ENCODE measurements at places on chromosomes 3 and 15. TPM values are rescaled to one million over a fixed set of nuclear protein-coding genes. Genes with fewer than 3 reads are reported as not detected.

DNA sequence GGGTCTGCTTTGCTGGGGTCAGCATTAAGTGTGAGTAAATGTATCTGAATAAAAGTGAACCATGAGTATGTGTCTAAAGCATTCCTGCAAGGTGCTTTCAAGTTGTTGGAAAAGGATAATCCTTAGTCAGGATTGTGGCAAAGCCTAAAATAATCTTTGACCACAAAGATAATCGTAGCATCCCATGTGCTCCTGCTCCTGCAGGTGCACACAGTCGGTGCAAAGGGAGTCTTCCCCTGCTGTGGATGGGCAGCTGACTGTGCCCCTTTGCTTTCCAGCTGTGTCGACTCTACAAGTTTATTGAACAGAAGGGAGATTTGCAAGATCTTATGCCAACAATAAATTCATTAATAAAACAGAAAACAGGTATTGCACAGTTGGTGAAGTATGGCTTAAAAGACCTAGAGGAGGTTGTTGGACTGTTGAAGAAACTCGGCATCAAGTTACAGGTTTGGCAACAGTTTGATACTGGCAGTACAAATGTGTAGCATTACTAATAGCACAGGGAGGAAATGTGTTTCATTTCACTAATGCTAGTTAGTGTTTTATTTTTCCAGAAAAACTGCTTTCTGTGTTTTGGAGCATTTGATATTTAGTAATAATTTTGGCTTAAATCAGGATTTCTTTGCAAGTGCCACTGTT is 22.6 kb downstream of the SRP14 start:
- no peak for DNase-seq
- no peak overlapping the region for H3K27ac ChIP-seq
- H3K4me1 ChIP-seq, result no peaks in the 10 kb centered on the region
- H3K27me3 ChIP-seq, result no peaks in the 10 kb centered on the region

The GADL1 gene
- total RNA-seq, result not detected

The TTC23 gene
- total RNA-seq, result 21.7 TPM

The SLC51A gene
- total RNA-seq, result not detected

DNA sequence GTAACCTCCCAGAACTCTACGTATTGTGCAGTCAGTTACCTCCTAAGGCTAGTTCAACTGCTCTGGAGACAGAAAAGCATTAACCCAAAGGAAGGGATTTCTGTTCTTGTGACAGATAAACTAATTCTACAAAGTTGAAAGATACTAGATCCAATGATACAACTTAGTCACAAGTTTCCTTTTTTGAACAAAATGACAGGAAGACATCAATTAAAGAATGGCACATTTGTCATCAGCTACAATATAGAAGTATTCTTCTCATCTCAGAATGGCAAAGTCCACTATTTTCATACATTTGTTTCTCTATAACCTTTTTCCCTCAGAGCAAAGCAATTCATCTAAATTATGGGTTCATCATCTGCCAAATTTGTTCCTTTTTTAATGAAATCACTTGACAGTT is 43.7 kb downstream of the ISL2 start:
- no peak overlapping the region for H3K27ac ChIP-seq
- no peaks in the 10 kb centered on the region for H3K27me3 ChIP-seq
- H3K36me3 ChIP-seq, result no peaks in the 10 kb centered on the region

The C3orf22 gene
- total RNA-seq, result not detected

DNA sequence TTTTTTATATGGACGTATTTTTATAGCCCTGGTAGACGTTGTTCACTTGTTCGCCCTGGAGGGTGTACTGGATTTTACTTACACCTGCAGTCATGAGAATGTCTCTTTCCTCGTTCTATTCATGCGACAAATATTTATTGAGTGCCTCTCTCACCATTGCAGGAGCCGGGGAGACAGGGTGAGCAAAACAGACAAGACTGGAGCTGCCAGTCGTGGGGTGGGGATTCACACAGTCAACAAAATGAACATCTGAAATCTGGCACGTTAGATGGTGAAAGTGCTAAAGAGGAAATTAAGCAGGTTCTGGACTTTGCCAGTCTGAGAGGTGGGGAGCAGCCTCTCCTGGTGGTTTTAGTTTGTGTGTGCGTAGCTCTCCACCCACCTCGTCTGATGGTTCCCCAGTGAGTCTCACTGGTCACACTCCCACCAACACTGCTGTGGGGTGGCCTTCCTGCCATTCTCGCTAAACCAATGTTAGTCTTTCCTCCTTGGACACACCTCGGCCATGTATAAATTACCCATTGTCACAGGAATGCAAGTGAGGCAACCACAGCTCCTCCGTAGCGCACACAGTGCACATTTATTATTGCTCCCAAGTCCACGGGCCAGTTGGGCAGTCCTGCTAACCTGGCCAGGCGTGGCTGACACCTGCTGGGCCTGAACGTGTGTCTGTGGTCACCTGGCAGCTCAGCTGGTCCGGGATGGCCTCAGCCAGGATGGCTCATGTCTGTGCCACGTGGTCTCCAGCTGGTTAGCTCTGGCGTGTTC is 31.5 kb downstream of the FBLN2 start:
- H3K36me3 ChIP-seq, result no peaks in the 10 kb centered on the region
- peaks cover 3% of the 10 kb centered on the region for H3K4me1 ChIP-seq
- H3K27me3 ChIP-seq, result no peaks in the 10 kb centered on the region
- H3K27ac ChIP-seq, result no peak overlapping the region

GRCh38 chr3:9441501-9442221 is 44.2 kb downstream of the SETD5 start:
- no peaks in the 10 kb centered on the region for H3K27me3 ChIP-seq
- no peaks in the 10 kb centered on the region for H3K4me1 ChIP-seq
- no peak overlapping the region for H3K4me3 ChIP-seq

DNA sequence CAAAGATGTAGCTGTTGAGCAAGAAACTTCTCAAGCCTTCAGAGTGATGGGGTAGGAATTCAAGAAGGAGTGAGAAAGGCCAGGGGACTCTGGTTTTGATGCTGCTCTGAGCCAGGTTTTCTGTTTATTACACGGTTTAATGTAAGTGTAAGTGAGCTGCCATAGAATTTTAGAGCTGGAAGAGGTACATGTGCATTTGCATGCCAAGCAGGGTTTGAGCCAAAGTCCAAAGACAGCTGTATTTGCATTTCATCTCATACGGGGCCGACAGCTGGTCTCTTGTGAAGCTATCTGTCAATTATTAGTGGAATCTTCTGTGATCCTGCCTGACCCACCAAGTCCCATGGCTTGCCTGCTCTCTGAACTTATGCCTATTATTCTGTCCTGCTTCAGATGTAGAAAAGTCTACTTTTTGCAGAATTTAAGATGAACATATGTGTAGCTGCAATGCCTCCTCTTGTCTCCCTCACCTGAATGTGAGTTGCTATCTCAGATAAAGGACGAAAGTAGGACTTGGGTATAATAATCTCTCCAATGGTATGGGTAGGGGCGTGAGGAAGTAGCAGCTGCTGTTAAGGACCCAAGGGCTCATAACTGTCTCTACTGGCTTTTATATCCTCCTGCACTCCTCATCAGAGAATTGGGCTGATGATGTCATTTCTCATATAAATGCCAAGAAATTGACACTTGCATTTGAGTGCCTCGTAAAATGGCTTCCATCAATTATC is 160.0 kb downstream of the SQOR start:
- no peaks in the 10 kb centered on the region for H3K36me3 ChIP-seq
- no peak overlapping the region for H3K27ac ChIP-seq
- H3K4me3 ChIP-seq, result no peak overlapping the region
- no peaks in the 10 kb centered on the region for H3K4me1 ChIP-seq
- no peak for DNase-seq
- no peaks in the 10 kb centered on the region for H3K27me3 ChIP-seq

The APBA2 gene
- 8.8 TPM for total RNA-seq

DNA sequence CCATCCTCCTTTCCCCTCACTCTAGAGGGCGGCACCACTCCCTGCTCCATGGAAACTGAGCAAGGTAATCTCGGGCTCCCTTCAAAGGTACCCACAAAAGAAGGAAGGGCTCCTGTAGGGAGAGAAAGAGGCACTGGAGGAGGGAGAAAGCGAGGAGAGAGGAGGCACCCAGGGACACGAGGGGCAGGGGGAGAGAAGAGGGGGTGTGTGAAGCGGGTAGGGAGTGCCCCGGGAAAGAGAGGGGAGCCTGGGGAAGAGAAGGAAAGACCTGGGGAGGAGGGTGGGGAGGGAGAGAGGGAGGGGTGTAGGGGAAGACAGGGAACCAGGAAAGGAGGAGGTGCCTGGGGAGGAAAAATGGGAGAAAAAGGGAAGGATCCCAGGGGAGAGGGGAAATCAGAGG is 523 bp downstream of the VILL start:
- H3K27ac ChIP-seq, result no peak overlapping the region
- peaks cover 3% of the 10 kb centered on the region for H3K36me3 ChIP-seq
- no peaks in the 10 kb centered on the region for H3K27me3 ChIP-seq
- H3K4me1 ChIP-seq, result peaks cover 13% of the 10 kb centered on the region

The FOXL2NB gene
- not detected for total RNA-seq

The ANKUB1 gene
- total RNA-seq, result not detected

The ARGFX gene
- total RNA-seq, result not detected

DNA sequence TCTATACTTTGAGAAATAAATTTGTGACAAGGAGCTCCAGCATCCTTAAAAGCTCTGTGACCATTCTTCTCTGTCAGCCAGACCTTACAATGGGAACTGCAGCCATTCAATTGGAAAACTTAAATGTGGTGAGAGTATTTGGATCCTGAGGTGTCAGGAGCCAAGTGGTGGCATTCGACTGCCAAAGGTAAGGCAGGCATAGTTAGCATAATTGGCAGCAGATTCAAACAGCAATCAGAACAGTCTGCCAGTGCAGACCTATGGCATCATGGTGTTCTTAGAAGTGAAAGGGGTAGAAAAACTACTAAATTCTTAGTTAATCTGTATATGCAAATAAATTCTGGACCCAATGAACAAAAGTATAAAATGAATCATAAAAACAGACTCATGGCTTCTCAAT is 18.2 kb upstream of the FNDC3B start:
- H3K27me3 ChIP-seq, result no peaks in the 10 kb centered on the region
- no peak for DNase-seq
- H3K27ac ChIP-seq, result no peak overlapping the region
- H3K4me3 ChIP-seq, result no peak overlapping the region

DNA sequence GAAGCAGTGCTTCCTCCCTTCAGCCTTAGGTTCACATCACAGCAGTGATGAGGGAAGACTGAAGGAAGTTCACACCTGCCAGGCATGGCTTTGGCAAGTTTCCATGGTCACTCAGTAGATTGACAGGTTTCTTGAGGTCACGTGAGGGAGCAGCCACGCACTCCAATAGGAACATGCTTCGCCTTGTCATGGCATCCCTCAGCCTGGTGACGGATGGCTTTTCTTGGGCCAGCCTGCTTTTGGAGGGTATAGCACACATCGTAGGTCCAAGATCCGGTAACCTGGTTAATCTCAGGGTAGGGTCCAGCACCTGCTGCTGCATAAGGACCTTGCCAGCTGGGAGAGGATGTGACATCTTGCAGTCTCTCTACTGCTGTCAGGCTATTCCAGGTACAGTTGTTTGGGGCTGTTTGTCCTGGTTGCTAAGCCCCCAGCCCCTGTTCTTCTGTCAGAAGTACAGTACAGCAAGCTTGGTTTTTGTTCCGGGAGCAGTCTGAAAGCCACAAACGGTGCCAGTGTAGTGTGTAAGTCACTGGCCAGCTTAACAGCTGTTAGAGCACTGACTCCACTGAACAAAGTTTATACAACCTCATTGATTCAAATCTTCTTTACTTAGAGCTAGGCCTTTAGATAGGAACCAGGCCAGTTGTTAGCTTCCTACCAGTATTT is 42.3 kb downstream of the PSMD6 start:
- H3K27ac ChIP-seq, result no peak overlapping the region
- no peak for DNase-seq
- H3K4me1 ChIP-seq, result peaks cover 23% of the 10 kb centered on the region
- no peak overlapping the region for H3K4me3 ChIP-seq
- no peaks in the 10 kb centered on the region for H3K27me3 ChIP-seq
- H3K36me3 ChIP-seq, result peaks cover 63% of the 10 kb centered on the region

DNA sequence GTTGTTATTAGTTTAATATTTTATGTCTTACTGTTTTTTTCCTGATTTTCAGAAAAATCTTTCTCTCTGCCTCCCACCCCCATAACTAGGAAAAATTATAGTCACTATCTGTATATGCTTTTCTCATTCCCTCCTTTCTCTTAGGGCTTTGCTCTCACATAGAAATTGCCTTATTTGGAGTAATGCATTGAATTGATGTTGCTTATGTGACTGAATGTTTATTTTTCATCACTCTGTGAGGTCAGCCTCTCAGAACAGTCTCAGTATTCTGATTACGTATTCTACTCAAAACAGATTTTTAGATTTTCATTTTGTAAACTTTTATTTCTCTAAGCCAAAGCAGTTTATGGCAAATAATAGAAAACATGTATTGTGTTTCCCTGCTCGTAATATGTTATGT is 121.0 kb downstream of the SLMAP start:
- no peak for DNase-seq
- no peaks in the 10 kb centered on the region for H3K36me3 ChIP-seq
- H3K27ac ChIP-seq, result no peak overlapping the region
- H3K4me1 ChIP-seq, result no peaks in the 10 kb centered on the region

DNA sequence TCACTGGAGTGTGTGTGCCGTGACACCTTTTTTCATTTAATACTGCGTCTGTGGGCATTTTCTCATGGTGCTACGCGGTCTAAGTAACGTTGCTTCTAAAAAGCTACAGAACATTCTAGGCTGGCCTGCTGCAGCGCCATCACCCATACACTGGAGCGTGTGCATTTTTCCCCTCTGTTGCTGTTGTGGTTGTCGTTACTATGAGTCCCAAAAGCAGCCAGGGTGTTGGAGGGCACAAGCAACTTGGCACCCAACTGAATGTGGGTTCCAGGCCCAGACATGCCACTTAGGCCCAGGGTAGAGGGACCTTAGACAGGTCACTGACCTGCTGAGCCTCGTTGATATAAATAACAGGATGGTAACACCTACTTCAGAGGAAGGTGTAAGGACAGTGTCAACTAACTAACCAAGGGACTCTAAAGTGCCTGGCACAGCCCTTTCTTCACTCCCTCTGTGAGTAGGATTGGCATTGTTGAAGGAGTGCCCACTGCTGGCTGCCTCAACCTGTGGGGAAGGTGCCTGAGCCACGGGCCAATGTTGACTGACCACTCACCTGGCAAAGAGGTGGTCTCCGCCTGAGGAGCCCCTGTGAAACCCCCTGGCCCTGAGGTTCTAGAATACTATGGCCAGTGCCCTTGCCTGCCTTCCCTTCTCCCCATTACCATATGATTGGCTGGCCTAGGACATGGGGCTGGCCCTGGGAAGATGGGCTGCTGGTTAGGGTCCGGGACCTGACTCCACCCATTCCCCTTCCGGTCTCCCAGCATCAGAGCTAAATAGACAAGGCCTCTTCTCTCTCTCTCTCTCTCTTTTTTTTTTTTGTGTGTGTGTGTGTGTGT is 3.5 kb downstream of the CSK start:
- H3K27me3 ChIP-seq, result no peaks in the 10 kb centered on the region
- H3K27ac ChIP-seq, result peak overlapping the region; percentile 16
- H3K4me3 ChIP-seq, result no peak overlapping the region
- DNase-seq, result no peak

DNA sequence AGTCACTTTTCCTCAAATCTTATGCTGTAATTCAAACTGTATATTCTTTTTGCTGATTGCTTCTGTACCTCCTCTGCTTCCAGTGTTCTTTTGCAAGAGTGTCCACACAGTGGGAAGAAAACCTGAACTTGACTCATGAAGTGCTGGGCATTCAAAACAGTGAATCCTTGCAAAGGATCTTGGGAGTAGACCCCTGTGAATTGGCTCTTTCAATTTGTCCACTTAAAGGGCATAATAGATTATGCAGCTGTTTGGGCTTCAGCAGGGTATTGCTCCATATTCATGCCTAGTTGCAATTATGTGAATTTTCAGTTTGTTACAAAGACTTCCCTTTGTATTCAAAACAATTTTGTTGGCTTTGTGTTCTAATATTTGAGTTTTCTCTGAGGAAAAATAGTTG is 11.4 kb downstream of the ZFAND6 start:
- no peaks in the 10 kb centered on the region for H3K27me3 ChIP-seq
- no peaks in the 10 kb centered on the region for H3K36me3 ChIP-seq
- H3K27ac ChIP-seq, result peak overlapping the region; percentile 38
- no peak overlapping the region for H3K4me3 ChIP-seq
- no peak for DNase-seq
- H3K4me1 ChIP-seq, result peaks cover 32% of the 10 kb centered on the region
